LoVo (cell line): ENCODE measurements at places on chromosomes 2 and 18.

- no peak for DNase-seq
Observed at GRCh38 chr2:168633895-168634294, 168.5 kb upstream of the NOSTRIN start.

GRCh38 chr2:37623406-37623805 lies 48.0 kb downstream of the CDC42EP3 start:
- DNase-seq, result no peak

- no peak for DNase-seq
Observed at GRCh38 chr2:173792166-173792565, 173.0 kb downstream of the SP3 start.

GRCh38 chr2:85790499-85791188 lies 36.9 kb downstream of the ATOH8 start:
- DNase-seq, result no peak

DNA sequence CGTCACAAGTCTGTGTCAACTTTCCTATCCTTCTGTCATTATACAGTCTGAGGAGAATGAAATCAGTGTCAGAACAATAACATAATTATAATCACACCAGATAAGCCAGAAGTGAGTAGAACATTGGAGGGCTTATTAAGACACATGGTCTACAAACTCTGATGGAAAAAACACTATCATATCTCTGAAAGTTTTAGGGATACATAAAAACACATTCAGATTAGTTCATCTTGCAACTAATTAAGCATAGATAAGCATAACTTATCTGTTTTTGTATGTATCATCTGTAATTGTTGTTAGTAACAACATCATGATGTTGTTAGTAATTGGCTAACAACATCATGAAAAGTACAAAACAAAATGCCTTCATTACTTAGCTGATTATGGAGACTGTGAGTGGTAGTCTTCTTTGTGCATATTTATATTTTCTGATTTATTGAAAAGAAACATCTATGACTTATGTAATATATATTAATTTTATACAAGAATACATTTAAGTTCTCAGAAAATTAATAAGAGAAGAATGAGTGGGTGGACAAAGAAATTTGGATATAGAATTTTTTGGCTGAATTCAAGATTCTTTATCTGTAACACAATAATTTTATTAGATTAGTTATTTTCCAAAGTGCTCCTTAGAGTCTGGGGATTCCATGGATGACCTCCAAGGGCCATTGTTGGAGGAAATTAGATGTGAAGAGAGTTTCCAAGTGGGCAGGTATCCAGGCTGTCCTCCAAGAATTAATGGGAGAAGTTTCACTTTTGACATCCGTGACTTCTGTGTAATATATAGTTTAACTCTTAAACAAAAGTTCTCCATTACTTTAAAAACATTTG lies 16.9 kb upstream of the CCDC102B start:
- DNase-seq, result no peak
